ENCODE measurements at places on chromosomes 7 and 10. TPM values are rescaled to one million over a fixed set of nuclear protein-coding genes. Genes with fewer than 3 reads are reported as not detected.

GRCh38 chr10:110160522-110160921 is 46.9 kb upstream of the MXI1 start:
- DNase-seq: no peak

GRCh38 chr7:21869785-21870402 is 75.8 kb downstream of the CDCA7L start:
- DNase-seq: no peak

DNA sequence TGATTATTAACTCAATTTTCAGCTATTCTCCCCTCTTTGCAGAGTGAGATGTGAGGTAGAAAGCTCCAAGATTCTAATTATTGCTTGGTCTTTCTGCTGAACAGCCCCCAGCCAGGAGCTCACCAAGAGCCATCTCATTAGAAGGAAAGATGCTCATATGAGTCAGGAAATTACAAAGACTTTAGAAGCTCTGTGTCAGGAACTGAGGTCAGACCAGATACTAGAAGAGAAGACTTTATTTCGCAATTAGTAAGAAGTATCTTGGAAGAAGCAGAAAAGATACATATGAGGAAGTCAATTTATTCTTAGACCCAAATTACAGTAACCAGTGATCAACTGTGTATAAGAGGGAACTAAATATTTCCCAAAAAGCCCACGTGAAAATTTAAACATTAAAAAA is 626.9 kb downstream of the ZWINT start:
- no peak for DNase-seq

DNA sequence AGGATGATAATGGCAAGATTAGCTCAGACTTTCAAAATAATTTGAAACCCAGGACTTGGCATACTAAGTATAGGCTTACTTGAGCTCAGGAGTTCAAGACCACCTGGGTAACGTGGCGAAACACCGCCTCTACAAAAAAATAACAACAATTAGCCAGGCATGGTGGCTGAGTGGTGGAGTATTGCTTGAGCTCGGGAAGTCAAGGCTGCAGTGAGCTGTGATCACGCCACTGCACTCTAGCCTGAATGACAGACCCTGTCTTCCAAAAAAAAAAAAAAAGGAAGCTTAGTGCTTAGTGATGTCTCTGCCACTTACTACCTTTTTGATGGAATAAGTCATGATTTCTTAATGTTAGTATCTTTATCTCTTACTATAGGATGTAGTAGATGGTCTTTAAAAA is 25.5 kb downstream of the RABGEF1 start:
- no peak for DNase-seq

DNA sequence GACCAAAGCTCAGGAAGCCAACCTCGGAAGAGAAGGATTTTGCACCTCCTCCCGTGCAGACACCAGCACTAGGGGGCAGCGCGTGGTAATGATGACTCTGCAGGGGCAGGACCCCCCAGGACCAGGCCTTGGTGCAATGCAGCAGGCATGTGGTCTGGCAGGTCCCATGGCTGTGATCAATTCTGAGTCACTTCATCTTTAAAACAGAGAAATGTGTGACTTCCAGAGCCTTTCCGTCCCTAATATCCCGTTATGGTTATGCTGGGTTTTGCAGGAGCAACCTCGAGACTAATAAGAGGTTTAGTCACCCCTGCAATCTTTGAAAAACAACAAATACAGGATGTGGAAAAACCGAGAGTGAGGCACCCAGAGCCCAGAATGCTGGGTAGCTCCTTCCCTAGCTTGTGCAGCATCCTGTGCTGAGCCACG is 30.2 kb upstream of the GJD4 start:
- DNase-seq: no peak

- DNase-seq: no peak
Measured at GRCh38 chr10:19728964-19729363, 87.3 kb upstream of the PLXDC2 start.

DNA sequence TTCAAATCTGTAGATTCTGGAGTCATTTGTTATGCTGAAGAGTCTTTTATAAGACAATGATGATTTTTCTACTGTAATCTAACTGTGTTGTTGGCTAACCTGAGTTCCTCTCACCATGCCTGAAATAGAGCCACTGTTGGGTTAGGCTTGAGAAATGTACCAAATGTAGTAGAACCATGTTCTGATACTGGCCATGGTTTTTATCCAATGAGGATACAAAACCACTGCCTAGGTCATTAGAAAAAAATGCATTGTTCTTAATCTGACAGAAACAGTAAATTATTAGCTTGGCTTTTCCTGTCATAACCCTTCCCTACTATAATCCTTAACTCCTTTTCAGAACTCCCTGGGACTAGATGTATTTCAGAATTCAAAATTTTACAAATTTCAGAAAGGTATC is 86.6 kb downstream of the RAPGEF5 start:
- no peak for DNase-seq

DNA sequence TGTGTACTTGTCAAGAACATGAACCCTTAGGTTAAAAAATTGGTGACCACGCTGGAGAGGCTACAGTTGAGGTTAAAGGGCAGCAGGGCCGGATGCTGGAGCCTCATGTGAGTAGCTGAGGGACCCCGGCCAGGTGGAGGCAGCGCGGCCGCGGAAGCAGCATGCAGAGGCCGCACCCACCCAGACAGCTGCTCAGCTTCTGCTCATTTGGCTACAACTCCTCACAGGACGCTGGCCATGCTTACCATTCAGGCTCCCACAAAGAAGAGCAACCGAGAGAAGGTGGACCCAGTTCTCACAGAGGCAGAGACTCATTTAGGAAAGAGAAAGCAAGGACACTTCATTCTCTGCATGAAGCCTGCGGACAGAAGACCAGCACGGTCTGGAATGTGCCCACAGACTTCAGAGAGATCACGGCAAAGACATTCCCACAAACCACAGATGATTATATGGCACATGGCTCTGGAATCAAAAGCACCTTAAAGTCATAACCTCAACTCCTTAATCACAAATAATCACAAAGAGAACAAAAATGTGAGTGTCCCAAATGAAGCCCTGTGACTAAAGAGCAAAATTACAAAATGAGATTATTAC is 94.4 kb downstream of the VOPP1 start:
- DNase-seq: no peak

DNA sequence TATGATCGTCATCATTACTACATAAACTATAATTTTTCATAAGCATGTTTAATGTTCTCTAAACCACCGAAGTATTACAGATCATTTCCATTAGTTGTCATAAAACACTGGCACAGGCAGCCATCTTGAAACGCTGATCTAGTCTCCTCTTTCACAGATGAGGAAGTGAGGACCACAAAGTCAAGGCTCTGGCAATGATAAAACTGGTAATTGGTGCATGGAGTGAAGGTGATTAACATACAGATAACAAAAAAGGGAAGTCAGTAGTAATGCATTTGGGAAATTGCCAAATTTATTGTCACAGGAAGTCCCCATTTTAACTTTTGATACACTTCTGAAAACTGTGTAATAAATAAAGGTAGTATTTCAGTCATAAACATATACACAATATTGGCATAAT is 49.3 kb downstream of the FBXL13 start:
- DNase-seq: no peak

DNA sequence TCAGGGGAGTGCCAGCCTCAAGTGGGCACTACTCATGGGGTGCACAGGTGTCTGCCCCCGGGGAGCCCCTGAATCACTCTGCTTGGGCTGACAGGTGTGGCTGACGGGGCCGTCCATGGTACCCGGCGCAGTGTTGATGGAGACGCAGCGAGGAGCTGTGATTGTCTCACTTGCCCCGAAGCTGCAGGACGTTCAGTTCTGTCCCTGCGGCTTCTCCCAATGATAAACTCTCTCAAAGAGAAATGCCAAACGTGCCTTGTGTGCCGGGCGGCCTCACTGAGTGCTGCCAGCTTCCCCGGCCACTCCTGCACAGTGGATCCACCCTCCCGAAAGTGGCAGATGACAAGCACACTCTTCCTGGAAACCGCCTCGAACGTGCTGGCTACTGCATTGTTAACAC is 203.2 kb downstream of the DNAJB6 start:
- DNase-seq: no peak

DNA sequence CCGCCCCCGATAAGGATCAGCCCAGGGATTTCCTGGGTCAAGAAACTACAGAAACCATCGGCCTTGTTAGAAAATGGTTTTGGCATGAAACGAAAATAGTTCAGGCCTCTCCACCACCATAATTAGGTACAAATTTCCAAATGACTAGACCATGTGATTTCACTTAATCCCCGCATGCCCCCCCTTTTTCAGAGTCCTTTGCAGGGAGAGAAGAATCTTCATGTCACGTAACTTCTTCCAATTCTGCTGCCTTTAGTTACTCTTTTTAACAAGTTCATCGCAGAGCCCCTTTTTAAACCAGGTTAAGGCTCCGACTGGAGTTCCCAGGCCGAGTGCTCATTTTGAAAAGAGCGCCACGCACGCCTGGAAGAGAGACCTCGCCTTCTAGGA is 3.4 kb downstream of the PDGFA start:
- no peak for DNase-seq

DNA sequence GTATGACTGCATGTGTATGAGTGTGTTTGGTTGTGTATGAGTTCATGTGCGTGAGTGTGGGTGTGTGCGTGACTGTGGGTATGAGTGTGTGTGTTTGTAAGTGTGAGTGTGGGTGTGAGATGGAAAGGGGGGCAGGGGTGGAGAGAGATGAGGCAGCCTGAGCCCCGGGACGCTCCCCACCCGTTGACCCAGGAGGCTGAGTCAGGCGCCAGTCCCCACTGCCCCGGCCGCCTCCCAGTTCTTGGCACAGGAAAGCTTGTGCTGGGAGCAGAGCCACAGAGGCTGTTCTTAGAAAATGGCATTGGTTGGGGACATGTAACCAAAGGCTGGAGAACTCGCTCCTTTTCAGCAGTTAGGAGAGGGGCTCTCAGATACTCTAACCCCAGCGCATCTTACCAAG is 27.8 kb upstream of the NUB1 start:
- DNase-seq: peak; percentile 16

- no peak for DNase-seq
Measured at GRCh38 chr7:151814400-151815009, 62.4 kb downstream of the PRKAG2 start.

GRCh38 chr10:42367532-42368230 is 270.7 kb downstream of the ZNF33B start:
- no peak for DNase-seq

GRCh38 chr10:95767884-95768556 is 12.1 kb downstream of the ENTPD1 start:
- no peak for DNase-seq

DNA sequence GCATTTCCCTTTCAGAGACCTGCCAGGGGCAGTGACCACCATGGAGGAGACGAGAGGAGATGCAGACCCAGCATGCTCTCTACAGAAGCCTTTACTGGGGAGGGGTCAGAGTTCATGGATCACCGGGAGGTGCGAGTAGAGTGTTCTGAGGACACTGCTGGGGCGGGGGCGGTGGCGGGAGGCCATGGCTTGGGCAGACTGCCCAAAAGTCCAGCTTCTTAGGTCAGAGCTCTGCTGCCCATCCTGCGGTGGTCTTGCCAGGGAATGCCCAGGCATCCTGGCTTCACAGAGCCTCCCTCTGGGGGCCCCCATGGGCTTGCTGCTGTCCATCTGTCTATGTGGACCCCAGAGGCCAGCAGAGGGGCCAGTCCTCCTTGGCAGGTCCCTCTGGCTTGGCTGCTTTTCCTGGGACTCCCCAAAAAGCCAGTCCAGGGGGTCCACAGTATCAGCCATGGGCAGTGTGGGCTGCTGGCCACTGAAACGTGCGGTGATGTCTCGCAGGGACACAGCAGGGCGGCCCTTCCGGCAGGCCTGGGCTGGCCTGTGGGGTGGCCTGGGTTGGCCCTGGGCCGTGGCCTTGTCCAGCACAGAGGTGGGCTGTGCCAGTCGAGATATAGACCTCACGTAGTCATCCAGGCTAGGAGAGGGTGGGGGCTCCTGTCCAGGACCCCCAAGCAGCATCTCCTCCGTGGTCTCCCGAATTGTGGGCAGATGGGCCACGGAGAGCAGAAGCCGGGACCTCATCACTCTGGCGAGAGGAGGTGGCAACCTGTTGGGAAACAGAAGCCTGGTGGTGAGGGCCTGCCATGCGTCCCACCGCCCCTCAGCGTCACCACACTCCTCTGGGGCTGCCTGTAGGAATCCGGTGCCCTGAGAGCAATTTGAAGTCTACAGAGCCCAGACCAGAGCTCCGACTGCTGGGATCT is 1.1 kb downstream of the DEPP1 start:
- DNase-seq: no peak

- DNase-seq: peak; percentile 73
Measured at GRCh38 chr7:130180571-130181262, 24.5 kb downstream of the TMEM209 start.

GRCh38 chr10:8758029-8758428 is 703.5 kb downstream of the GATA3 start:
- DNase-seq: peak; percentile 90

DNA sequence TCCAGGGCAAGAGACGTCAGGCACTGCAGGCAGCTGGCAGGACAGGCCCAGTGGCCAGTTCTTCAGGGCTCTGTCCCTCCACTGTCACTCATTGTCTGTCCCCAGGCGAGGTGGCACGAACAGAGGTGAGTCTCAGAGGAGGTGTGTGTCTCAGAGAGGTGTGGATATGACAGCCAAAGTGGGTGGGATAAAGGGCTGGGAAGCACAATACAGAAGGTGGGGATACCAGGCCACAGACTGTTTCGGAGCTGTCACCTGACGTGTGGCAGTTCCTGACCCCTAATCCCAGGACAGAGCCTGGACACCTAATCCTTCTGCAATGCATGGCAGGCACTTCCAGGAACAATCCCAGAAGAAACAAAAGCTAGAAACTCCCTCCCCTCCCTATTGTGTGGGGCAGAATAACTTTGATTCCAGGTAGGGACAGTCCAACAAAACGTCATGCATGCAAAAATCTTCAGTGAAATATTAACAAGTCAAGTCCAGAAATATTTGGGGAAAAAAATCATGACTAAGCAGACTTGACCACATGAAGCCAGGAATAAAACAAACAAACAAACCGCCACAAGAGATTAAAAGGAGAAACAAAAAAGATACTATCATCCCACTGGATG is 11.6 kb downstream of the KLRG2 start:
- DNase-seq: peak; percentile 38

- DNase-seq: no peak
Measured at GRCh38 chr7:77788327-77788902, 9.8 kb downstream of the TMEM60 start.

- no peak for DNase-seq
Measured at GRCh38 chr10:123800289-123800688, 91.3 kb downstream of the CPXM2 start.

GRCh38 chr7:81233208-81233940 is 314.5 kb upstream of the SEMA3C start:
- DNase-seq: no peak

DNA sequence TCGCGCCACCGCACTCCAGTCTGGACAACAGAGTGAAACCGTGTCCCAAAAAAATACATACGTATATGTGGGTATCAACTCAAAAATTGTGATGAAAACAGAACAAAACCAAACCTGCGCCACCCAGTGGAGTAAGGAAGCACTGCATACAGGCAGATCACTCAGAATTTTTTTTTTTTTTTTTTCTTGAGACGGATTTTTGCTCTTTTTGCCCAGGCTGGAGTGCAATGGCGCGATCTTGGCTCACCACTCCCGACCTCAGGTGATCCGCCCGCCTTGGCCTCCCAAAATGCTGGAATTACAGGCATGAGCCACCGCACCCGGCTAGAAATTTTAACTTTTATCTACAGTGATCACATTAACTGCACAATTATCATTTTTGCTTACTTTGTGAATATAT is 9.1 kb upstream of the TMEM236 start:
- DNase-seq: peak; percentile 62

SEMA3A gene
- 3.2 TPM for total RNA-seq

CDH23 gene
- total RNA-seq: 0.07 TPM

ADIRF gene
- total RNA-seq: 89.0 TPM

EXOC6 gene
- total RNA-seq: 6.6 TPM

PBLD gene
- 5.6 TPM for total RNA-seq

CALCR gene
- not detected for total RNA-seq

FEZF1 gene
- total RNA-seq: not detected

ADAM22 gene
- total RNA-seq: not detected

HSPA12A gene
- total RNA-seq: 9.1 TPM

ITGA8 gene
- total RNA-seq: not detected
